Stimulated activated CD8-positive, alpha-beta memory T cell treated with anti-CD3 and anti-CD28 coated beads, Interleukin-4, amount 100 ng/mL, for 4 hours (primary cell): ENCODE measurements at places on chromosomes 16 and 17.

DNA sequence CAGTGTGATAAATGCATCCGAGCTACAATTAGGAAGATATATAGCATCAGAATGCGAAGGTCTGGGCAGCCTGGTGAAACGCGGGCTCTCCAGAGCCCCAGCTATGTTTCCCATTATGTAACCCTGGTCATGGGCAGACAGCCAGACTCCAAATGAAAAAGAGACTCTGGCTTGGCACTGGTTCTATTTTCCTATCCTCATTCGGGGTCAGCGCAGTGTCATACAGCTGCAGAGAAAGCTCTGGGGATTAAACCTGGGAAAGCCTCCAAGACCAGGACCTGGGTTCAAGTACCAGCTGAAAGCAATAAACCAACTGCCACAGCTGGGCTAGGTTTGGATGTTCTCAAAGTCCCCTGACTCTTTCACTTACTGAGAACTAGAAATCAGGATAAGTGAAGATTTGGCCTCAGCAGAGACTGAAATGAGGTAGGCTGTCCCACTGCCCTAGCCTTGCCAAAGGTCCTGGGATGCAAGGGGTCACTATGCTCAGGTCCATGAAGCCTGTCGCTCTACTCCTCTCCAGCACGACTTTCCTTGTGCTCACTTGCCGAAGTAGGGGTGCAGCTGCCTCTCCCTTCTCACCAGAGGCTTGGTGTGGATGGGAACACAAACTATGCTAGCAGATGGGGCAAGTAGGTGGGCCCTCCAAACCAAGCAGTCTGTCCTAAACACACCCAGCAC lies 123.8 kb downstream of the SMG6 start:
- no peak for DNase-seq

DNA sequence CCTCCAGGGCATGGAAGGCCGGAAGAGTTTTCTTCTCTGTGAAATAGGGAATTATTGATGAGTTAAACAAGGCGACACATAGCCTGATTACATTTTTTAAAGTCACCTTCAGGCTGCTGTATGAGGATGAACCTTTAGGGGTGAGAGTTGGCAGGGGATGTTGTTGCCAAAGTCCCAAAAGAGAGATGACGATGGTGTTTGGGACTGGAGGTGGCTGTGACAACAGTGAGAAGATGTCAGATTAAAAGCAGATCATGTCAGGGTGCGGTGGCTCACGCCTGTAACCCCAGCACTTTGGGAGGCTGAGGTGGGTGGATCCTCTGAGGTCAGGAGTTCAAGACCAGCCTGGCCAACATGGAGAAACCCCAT lies 16.8 kb upstream of the ASGR2 start:
- DNase-seq, result no peak

- no peak for DNase-seq
Observed at GRCh38 chr17:45302649-45303173, 14.1 kb downstream of the MAP3K14 start.

- no peak for DNase-seq
Observed at GRCh38 chr17:59756236-59756818, 48.9 kb downstream of the VMP1 start.

DNA sequence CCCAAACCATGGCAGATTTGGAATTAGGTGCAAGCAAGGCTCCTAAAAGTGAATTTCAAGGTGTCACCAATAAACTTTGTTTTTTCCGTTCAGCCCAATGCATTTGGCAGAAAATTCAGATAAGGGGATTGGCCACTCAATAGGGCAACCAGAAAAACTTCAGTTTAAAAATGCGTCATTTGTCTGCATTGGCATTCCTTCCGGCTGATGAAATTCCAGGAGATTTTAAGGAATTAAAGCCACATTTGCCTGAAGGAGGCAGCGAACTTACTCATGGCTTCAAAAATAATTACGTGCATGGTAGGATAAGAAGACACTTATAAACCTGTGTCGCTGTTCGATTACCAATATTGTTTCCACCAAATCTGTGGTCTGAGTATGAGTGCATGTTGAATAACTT lies 151.9 kb downstream of the SALL1 start:
- DNase-seq, result no peak

GRCh38 chr16:381789-382717 lies at the start of gene PGAP6:
Gene PGAP6 (minus strand): TSS chr16:381978. CDS start chr16:381821, 157 bp downstream.
- no peak for DNase-seq

- DNase-seq, result no peak
Observed at GRCh38 chr17:80138856-80139426, 8.0 kb downstream of the EIF4A3 start.

DNA sequence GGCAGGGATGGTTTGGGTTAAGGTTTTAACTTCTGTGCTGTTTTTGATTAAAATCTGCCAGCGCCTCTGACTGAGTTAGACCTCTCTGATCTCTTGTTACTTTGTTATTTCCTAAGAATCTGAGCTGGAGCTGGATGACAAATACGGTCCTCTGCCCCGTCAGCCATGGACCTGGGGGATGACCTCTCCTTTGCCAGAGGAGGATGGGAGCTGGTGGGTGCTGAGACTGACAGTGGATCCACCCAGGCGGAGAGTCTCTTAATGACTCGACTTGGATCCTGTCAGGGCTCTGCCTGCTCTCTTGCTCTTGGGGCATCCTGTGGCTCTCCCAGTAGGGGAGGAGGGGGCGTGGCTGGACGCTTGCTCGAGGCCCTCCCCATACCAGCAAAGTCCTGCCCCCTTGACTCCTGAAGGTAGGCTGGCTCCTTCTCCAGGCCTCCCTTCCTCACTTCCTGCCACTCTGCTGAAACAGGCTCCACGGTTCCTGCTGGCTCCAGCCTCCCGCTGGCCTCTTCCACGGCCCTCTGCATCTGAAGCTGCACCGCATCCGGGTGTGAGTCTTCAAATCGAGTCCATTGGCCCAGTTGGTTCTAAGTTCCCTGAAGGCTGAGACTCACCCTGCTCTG lies 24.8 kb upstream of the MAP3K14 start:
- DNase-seq, result no peak

DNA sequence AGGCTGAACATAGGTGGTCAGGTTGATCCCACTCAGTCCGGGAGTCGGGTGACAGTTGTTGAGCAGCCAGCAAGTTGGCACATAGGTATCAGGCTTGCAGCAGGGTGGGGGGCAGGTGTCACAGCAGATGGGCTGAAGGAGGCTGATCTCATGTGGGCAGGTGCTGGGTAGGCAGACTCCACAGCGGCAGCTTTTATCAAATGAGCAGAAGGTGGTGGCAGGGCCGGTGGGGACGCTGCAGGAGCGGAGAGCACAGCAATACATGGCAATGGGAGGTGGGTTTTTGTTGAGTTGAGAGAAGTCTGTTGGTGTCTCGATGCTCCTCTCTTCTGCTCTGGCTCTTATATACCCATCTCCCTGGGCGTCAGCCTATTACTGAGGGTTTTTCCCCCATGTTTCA lies at the start of gene KRTAP3-1:
KRTAP3-1 (minus strand) TSS at position 318 of the 400 bp plus-strand sequence; CDS start at position 264, 54 bp downstream.
- DNase-seq, result no peak

GRCh38 chr17:59300941-59301340 lies 30.5 kb upstream of the YPEL2 start:
- no peak for DNase-seq

DNA sequence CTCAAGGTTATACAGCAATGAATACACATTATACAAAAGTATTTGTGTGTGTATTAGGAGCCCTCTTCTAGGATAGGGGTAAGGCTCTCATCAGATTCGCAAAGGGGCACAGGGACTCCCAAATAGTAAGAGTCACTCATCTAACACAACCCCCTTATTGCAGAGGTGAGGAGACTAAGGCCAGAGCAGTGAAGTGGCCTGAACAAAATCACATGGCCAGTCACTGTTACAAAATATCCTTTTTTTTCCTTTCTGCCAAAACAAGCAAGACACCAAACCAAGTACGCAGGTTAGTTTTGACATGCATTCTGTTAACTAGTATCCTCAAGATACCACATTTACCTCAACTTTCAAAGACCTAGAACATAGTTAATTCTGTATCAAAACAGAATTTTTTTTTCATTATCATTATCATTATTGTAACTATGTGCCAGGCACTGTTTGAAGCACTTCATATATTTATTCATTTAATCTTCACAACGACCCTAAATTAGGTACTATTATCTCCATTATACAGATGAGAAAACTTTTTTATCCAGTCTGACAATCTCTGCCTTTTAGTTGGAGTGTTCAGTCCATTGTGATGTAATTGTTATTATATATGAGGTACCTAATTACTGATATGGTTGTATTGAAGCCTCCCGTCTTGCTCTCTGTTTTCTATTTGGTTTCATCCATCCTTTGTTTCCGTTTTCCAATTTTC lies 25.7 kb downstream of the MMD start:
- DNase-seq, result no peak

- no peak for DNase-seq
Observed at GRCh38 chr17:62754631-62755030, 53.5 kb downstream of the MARCHF10 start.

DNA sequence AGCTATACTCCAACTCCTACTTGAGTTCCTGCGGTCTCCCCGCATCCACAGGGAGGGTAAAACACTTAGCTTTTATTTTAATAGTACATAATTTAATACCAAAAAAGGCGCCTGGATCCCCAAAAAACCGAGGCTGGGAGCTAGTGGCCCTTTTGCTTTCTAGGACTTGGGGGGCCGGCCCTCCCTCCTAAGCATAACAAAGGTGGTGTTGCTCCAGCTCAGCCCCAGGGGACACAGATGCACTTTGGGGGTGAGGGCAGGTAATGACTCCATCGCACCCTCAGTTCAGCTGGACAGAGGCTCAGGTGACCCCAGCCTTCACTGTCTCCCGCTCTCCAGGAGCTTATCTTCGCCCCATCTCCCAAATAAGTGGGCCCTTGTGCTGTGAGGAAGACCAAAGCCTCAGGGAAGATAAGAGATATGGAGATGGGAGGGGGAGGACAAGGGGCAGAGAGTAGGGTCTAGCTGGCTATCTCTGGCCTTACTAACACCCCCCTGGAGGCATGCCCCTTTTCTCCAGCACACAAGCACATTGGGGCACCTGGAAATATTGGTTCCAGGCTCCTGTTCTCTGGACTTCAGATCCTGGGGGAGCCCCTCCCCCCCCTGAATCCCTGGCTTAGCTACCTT lies 2.8 kb upstream of the NHERF1 start:
- no peak for DNase-seq

DNA sequence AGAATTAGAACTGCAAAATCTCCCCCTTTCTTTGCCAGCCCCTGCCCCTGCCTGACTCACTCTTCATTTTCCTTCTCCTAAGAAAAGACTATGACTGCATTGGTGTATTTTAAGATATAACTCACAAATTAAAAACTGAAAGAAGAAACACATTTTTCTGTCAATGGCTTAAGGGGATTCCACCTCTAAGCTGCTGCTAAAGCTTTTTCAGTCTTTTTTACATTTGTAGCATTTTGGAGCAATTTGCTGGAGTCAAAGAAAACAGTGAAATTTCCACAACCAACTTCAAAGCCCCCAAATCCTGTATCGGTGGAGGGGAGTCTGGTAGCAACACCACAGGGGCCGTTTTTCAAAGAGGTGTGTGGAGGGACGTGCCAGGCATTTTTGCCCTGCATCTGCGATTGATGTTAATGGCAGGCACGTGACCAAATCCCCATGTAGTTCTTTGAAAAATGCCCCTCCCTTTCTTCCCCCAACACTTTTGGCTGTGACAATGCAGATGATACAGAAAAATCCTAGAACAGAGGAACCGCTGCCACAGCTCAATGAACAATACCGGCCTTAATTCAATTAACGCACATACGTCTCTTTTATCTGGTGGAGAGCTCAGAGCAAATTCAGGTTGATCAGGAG lies 28.5 kb downstream of the MAF start:
- DNase-seq, result no peak

GRCh38 chr16:19898924-19899604 lies 14.4 kb upstream of the GPRC5B start:
- no peak for DNase-seq

- no peak for DNase-seq
Observed at GRCh38 chr17:35373984-35374765, 754 bp upstream of the SLFN11 start.

DNA sequence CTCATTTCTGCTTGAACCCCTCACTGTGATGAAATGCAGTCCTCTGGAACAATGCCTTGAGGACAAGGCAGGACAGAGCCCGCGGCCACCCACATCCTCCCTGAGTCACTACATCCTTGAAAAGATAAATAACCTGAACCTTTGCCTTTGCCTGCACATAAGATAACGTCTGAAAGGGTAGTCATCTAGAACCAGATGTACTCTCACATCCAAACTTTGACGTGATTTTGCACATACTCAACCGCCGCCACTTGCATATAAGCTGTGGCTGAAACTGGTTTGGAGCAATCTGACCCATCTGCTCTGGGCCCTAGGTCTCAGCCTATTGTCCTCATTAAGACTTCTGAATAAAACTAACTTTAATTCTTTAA lies 252.1 kb downstream of the PHKB start:
- no peak for DNase-seq

- no peak for DNase-seq
Observed at GRCh38 chr17:44781551-44782325, 22.9 kb downstream of the ADAM11 start.

DNA sequence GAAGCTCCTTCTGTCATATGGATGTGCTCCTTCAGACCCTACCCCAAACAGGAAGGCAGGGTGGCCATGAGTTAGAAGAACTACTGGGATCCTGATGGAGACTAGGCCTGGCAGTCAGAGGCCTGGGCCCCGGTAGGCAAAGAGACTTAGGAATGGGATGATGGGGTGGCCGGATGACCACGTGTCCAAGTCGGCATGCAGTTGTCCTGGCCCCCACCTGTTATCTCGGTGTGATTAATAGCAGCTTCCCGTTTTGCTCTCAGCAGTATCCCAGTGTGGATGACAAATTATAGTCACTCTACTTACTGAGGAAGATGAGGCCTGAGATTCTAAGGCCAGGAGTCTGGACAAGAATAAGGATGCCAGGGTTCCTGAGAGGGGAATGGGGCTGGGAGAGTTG lies 1.5 kb downstream of the TNFSF12 start:
- DNase-seq, result no peak

DNA sequence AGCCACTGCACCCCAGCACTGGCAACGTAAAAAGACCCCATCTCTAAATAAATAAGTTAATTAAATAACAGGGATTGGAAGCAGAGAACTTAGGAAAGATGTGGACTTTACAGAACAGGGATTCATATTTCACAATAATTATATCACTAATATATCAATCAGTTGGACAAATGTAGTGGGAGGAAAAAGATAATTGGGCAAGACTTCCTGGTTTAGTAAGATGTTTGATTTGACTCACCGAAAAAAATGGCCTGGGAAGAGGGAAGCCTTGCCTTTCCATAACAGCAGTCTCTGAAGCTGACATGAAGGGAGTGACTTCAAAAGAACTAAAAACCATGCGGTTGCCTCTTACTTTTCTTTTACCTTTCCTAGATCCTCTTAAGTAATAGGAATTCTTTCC lies 15.2 kb upstream of the C17orf78 start:
- no peak for DNase-seq

DNA sequence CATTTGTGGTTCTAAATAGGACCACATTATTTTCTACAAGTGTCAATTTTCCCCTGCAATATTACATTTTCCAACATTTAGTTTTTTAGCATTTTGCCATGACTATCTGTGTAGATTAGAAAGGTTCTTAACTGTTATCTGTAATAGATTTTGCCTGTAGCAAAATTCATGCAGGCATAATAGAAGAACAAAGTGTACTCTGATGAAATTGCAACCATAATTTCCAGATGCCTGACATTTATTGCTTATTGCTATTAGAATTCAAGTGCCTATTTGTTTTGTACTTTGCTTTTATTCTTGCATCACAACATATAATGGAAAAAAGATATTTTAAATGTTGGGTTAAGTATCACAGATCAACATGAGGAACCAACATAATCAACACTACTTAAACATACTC lies 337.7 kb downstream of the TOX3 start:
- DNase-seq, result no peak

GRCh38 chr17:56948491-56948890 lies 12.4 kb downstream of the COIL start:
- DNase-seq, result no peak
